ENCODE measurements at places on chromosomes 4 and X.

DNA sequence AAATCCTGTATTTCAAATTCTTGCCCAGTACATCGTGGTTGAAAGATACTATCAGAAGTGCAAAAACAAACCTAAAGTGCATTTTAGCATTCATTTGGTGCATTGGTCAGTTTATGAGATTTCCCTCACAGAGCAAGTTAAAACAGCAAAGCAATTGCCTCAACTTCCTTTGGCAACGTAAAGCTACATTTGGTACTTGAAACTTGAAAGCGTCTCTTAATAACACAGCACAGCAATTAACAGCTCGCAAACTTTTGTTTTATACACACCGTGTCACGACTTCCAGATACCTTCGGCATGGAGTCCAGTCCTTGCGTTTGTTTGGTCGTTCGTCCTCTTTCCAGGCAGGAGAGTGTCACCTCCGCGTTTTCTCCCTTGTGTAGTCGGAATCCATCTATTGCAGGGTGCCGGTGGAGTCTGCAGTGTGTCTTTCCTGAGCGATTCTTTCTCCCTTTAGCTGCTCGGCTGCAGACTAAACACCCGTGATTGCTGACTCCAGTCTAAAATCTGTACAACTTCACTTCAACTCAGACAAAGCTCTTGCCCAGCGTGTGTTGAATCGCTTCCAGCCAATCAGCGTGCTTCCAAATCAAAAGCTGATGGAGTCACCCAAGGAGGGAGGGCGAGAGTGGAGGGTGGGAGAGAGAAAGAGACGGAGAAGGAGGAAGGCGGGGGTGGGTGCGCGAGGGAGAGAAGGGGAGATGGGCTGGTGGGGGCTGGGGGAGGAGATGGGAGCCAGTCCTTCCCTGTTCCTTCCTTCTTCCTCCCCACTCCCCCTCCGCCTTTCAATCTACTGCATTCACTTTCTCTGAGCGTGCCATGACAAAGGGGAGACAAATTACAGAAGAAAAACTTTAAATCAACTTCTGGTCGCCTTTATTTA, at the start of gene PCDH18:
Gene PCDH18, minus strand, starts transcription at position 509 of the 883 bp plus-strand sequence. Its CDS starts 406 bp downstream, at position 103.
- DNase-seq: peak; percentile 0

DNA sequence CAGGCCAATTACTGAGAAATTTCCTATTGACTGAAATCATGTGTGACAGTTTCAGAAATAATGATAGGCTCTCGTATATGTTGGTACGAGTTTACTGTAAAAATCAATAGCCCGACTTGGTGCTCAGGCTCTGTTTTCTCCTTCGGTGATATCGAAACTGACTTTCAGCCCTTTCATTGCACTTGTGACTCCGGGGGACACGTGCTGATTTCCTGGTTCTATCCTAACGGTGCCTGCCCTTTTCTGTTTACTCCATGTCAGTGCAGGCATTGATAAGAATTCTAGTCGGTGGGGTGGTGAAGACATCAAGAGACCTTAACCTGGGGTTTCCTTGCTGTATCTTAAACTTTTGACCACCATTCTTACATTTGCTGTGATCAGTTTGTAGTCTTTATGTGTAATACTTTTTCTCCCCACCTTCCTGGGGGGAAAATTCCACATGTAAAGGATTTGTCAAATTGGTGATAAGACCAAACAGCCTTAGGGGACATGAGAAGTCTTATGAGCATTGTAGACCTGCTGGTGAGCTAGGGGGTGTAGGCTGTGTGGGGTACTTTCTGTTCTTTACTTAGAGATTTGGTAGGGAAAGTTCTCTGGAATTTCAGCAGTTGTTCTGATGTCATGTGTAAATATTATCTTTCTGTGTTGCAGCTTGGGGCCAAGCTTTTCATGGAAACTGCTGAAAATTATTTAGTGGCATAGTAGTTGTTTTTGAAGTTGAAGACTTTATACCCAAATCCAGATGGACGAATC, 52.7 kb downstream of the TMEM131L start:
- no peak for DNase-seq

GRCh38 chr4:173924561-173924960, 358.9 kb downstream of the FBXO8 start:
- no peak for DNase-seq

DNA sequence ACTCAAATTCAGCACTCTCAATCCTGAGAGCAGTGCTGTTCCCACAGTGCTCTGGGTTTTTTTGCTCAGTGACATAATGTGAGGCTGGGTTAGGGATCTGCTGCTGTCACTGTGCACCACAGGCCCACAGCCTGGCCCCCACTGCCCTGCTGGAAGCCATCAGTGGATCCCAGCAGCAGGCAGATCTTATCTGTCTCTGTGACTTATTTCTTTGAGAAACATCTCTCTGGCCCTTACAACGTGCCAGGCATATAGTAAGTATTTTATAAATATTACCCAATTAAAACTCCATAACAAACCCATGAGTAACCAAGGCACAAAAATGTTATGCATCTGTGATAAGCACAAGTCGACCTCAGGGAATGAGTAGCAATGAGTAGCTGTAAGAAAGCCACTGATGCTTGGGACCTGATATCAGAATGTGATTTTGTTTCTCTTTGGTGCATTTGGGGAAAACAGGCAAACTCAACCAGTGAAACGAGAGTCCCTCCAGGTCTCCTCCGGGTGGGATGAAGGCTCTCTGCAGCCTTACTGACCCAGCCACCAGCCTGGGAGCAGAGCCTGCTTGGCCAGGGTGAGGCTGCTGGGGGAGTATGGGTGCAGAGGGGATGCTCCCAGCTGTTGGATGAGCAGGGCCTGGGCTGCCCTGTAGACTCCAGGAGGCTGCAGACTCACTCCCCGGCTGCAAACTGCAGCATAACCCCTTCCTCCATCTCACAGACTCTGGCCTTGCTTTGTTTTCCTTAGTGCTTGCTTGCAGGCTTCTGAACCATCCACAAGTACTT, 172.7 kb upstream of the LNX1 start:
- no peak for DNase-seq

GRCh38 chrX:84108584-84108983, 79.4 kb downstream of the RPS6KA6 start:
- no peak for DNase-seq

GRCh38 chr4:102500352-102500695, 835 bp upstream of the NFKB1 start:
- DNase-seq: peak; percentile 4

GRCh38 chrX:51421972-51422597, 74.3 kb downstream of the NUDT11 start:
- DNase-seq: no peak

DNA sequence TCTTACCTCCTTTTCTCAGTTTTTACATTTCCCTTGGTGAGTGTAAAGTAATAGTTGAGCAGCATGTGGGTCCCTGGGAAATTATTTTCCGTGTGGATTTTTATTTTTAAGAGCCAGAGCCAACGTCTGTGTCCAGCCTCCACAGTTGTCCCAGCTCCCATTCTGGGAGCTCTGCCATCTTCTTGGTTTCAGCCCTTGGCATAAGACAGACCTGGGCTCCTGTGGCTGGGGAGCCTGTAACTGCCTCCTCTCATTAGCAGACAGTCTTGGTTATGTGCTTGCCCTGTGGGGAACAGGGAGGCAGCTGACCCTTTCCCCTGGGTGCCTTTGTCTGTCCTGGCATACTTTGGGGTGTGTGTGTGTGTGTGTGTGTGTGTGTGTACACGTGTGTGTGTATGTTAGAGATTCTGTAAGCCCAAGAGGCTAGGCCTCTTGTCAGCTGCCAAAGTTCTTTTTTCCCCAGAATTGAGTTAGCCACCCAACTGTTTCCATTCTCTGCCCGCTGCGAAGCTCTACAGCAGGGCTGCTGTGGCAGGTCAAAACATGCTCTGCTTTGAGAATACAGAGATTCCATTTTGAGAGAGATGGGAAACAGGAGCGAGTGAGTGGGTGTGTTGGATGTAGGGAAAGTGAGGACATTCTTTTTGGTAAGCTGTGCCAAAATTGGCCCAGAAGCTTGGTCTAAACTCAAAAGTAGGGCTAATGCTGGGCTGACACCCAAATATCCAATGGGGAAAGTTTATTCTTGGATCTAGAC, 140.7 kb downstream of the TMEM164 start:
- DNase-seq: no peak

DNA sequence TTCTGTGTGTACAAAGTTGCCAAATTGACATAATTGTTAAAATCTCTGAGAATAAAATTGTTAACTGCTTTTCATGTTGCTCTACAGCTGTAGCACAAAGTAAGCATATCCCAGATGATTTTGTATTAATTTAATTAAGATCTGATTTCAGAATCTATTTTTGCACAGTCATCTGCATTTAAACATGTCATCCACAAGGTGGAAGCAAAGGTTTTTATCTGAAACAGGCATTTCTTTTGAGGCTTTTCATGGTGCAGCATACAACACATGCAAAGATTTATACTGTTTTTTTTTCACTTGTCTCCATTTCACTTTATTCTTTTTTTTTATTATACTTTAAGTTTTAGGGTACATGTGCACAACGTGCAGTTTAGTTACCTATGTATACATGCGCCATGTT, 51.2 kb downstream of the GC start:
- no peak for DNase-seq

DNA sequence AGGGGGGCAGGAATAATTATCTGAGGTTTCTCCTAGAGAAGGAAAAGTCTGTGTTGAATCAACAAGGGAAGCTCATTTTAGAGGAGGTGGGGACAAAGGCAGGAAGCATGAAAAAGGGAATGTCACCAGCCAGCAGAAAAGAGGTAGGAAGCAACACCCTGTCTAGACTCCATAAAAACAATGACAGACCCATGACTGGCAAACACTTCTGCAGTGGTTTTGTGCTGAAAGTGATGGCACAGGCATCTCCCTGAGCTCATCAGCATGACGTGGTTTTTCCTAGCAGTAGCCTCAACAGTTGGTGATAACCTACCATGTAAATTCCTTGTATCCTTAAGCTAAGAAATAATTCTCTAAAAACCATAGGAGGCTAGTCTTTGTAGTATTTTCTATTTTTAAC, 110.7 kb upstream of the GALNT7 start:
- DNase-seq: no peak

- DNase-seq: no peak
These were observed 415 bp upstream of the TENM3 start for GRCh38 chr4:182242787-182243186.

- DNase-seq: no peak
These were observed 102.4 kb downstream of the CPE start for GRCh38 chr4:165481053-165481835.

DNA sequence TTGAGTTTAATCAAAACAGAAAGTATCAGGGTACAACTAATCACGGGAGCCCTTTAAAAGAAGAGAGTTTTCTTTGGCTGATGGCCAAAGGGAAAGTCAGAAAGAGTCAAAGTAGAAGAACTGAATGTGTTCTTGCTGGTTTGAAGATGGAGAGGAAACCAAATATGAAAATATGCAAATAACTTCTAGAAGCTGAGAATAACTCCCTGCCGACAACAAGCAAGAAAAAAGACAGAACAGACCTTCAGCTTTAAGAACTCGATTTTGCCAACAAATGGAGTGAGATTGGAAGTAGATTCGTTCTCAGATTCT, 903.8 kb downstream of the STIM2 start:
- no peak for DNase-seq

- no peak for DNase-seq
These were observed 41.0 kb upstream of the CPEB2 start for GRCh38 chr4:14961292-14961691.

DNA sequence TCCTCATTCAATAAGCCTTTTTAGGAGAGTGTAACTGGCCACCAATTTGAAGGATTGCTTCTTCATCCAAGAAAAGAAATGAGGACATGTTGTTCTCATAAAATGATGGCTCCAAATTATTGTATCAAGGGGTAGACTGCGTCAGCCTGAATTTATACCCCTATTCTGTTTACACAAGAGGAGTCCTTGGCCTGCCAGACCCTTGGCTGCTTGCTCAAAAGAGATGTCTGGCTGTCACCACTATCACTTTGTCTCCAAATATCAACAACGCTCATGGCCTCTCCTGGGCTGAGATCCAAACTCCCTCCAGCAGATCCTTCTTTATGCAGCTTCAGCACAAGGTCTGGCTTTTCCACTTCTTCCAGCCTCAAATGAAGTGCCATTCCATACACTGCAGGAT, 127.9 kb downstream of the OR13H1 start:
- DNase-seq: no peak

DNA sequence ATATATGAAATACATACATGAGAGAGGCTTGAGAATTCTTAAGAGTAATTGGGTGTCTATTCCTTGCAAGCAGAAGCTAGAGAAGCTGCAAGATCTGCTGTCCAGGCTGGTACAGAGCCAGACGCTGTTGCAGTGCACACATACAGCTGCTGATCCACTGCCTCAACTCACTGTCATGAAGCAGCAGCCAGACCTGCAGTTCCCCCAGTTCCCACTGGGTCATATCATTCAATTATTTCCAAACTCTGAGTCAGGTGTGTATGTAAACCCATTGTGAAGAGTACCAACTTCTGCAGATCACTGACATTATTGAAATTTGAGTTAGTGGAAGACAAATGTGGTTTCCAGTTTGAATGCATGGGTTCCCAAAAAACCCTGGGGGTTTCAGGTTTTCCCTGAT, 1212.8 kb upstream of the ADGRL3 start:
- DNase-seq: no peak

GRCh38 chr4:3683077-3683743, 83.0 kb upstream of the ADRA2C start:
- no peak for DNase-seq

DNA sequence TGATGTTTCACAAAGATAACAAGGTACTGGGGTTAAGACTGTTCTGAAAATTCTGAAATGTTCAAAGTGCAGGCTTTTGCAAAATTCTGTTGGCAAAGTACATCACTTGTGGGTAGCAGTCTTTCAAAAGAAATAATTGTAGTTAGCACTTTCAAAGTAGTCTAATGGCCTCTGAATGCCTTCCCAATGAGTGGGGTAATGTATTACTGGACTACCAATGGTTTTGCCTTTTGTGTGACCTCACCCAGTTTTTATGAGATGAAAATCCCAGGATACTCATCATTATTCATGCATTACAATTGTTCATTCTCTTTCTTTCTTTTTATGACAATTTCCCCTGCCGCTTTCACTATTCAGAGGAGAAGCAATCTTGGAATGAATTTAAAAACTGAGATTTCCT, 686.1 kb downstream of the GLUD2 start:
- no peak for DNase-seq

DNA sequence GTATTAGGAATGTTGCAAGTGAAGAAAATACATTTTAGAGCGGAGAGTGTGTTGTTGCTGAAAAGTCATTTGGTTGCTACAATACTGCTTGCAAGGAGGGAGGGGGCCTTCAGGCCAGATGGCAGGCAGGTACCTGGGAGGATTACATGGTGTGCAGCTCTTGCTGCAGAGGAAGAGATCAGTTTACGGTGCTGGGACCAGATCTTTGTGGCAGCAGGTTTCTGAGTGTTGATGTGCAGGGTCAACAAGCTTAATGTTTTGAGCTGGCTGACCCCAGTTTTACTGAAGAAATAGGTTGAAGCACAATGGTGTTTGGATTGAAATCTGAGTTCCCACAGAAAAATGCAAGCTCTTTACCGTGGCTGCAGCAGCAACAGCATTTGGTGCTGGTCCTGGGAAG, 96.4 kb upstream of the DDIT4L start:
- DNase-seq: no peak

- no peak for DNase-seq
These were observed 33.4 kb downstream of the SLC25A5 start for GRCh38 chrX:119501511-119502148.

DNA sequence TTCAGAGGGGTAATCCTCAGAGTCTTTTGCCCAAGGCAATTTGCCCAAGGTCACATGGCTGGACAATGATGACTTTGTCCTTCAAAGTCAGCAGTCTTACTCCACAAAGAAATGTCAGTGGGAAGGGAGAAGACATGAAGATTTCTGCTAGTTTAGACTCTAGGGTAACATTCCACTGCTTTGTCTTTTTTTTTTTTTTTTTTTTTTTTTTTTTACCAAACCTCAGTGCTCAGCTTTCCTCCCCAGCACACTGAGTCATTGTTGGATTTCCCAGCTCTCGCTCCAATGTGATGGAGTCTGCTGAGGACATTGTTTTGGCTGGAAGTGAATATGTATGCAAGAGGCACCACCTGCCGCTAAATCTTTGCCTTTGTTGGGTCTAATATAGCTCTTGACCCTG, 7.2 kb upstream of the C1QTNF7 start:
- no peak for DNase-seq
